ENCODE measurements at places on chromosomes 2 and 18.

- peak; percentile 77 for DNase-seq
These were observed 6.2 kb upstream of the GPR155 start for GRCh38 chr2:174492963-174493431.

DNA sequence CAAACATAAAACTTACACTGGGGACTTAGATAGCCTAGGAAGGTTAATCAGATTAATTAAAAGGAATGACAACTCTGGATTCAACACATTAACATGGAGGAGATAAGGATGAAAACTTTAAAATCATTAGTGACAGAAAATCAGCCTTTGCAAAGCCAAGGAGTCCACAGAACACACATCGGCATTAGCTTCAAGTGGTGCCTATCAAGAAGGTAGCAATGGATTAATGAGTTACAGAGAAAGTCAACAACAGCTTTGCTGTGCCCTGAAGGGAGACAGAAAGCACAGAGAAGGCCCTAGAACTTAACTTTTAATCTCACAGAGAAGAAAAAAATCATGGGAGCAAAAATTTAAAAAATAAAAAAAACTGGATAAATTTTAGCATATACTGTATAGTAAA lies 88.6 kb downstream of the KCNH7 start:
- DNase-seq = no peak

GRCh38 chr18:1585881-1586488 lies 681.3 kb downstream of the ADCYAP1 start:
- DNase-seq = no peak

DNA sequence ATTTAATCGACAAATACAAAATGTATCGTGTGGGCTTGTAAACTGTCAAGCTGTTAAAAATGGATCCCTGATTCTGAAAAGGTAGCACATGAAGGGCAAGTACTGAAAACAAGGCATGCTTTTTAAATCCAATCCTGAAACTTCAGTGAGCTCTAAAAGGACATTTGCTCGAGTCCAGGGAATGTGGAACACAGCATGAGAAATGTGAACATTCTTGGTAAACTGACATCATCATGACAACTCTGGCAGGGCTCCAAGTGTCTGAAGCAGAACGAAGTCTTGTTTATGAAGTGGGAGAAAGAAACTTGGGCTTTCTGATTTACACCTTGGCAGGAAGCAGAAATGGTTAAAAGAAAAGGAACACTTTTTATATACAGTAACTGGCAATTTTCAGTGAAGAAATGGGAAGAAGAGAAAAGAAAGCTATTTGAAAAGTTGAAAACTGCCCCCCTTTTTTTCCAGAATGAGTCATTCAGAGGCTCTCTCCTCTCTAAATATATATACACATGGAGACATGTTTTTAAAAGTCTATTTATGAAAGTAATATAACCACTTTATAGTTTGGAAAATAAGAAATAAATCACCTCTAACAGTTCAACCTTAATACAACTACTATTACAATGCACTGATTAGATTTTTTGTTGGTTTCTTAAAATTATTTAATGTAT lies 120.8 kb downstream of the GAREM1 start:
- DNase-seq = no peak

DNA sequence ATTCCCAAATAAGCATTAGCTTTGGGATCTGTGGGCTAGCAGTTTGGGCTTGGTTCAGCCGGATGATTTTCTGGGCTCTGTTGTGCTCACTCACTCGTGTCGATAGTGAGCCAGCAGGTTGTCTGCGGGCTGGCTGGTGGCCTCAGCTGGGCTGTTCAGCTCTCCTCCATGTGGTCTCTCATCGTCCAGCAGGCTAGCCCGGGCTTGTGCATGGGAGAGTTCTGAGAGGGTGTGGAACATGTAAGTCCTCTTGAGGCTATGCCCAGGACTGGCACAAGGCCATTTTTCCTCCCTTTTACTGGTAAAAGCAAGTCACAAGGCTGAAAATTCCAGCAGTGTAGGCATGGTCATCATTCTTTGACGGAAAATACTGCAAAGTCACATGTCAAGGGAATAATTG lies 38.5 kb downstream of the NTSR2 start:
- no peak for DNase-seq

DNA sequence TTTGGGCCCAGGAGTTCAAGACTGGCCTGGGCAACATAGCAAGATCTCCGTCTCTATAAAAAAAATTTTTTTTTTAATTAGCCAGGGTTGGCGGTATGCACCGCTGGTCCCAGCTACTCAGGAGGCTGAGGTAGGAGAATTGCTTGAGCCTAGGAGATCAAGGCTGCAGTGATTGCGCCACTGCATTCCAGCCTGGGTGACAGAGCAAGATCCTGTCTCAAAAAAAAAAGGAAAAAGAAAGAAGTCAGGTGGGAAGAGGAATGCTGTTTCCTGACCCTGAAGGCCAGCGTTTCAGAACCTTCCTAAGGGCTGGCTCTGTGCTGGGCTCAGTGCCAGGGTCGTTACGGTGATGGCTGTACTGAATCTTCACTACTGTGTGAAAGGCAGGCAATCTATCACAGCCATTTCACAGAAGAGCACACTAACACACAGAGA lies 35.0 kb upstream of the AGAP1 start:
- DNase-seq = no peak

- no peak for DNase-seq
These were observed 54.6 kb upstream of the ZFP36L2 start for GRCh38 chr2:43280994-43281393.

DNA sequence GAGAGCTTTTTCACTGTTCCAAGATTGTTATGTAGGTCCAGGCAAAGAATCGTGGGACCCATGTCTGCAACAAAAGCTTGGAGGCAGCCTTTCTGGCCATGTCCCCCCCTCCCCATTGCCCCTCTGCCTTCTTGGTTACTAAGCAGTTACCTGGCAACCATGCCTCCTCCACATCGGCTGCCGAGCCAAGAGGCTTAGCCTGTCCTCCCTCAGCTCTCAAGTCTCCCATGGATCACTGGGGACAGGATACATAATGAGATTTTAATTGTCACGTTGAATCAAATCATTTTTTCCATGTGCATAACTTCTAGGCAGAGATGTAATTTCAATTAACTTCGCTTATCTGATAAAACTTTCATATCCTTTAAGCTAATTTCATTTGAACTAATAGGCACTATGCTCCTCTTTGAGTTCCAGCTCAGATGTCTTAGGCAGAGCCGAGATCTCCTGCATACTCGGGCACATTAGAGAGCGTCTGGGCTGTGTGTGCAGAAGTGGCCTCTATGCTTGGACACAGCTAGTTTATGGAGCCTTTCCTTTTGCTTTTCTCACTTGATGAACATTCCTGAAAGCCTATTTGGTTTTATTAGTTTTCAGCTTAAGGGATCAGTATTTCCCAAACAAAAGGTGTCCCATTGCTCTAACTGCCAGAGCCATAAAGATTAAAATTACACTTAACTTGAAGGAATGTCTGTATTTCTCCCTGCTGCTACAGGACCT lies 80.7 kb downstream of the LYPD1 start:
- no peak for DNase-seq

- no peak for DNase-seq
These were observed 132.4 kb upstream of the GPC1 start for GRCh38 chr2:240302933-240303595.

DNA sequence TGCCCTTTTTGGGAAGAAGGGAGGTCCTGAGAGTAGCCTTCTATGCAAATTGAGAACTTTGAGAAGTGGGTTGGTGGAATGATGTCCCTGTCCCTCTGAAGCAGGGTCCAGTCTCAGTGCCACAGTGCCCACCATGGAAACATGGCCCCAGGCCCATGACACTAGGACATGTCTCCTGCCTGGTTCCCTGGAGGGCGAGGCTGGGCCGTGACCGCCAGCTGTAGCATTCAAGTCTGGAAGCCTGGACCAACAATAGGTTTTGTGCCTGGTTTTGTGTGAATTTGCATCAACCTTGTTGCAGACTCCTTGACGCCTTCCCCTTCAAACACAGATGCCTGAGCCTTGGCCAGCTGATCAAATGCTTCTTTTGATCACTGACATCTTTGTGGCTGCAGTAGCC lies 27.5 kb downstream of the ARID5A start:
- DNase-seq = no peak

GRCh38 chr2:46304635-46305034 lies 7.4 kb downstream of the EPAS1 start:
- peak; percentile 42 for DNase-seq

- DNase-seq = no peak
These were observed 774.6 kb upstream of the CRIM1 start for GRCh38 chr2:35580956-35581355.

DNA sequence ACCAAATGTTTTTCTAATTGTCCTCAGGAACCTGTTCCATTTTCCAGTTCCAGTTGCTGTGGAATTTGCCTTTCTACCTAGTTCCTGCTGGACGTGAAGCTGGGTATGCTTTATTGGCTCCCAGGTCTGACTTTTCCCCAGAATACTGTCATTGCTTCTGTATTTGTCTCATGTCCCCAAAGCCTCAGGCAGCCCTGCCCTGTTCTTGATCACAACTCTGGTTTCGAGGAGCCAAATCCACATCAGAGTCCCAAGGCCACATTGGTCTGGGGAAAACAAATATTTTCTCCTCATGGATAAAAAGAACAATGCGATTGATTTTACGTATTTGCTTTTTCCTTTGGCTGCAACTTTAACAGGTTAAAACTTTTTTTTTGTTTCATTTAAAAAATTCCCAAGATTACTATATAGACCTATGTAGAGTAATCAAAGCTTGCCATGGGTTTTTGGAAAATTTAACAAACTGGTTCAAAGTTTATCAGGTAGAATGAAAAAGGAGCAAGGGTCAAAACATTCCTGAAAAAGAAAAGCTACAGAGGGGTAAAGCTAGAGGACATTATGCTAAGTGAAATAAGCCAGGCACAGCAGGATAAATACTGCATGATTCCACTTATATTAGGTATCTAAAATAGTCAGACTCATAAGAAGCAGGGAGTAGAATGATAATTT lies 85.2 kb downstream of the MDH1 start:
- no peak for DNase-seq
